Inflammatory macrophage treated with lipopolysaccharide for 1 hour (primary cell): ENCODE measurements at places on chromosomes 11 and 22.

DNA sequence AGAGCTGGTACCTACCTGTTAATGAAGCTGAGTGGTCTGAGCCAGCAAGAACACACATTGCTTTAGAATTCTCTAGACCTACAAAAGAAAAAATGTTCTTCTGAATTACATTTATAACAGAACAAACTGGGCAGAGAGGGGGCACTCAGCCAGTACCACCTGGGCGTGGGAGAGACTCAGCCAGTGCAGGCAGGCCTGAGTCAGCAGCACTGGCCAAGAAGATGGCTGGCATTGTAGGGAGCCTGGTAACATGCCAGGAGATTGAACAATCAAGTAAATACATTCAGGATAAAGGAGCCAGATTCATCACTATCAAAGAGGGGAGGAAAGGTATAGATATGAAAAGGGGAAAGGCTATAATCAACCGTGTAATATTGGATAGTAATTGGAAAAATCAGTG, 19.9 kb downstream of the SERGEF start:
- DNase-seq, result no peak

- no peak for DNase-seq
These were observed 13.9 kb downstream of the PCF11 start for GRCh38 chr11:83170865-83171264.

DNA sequence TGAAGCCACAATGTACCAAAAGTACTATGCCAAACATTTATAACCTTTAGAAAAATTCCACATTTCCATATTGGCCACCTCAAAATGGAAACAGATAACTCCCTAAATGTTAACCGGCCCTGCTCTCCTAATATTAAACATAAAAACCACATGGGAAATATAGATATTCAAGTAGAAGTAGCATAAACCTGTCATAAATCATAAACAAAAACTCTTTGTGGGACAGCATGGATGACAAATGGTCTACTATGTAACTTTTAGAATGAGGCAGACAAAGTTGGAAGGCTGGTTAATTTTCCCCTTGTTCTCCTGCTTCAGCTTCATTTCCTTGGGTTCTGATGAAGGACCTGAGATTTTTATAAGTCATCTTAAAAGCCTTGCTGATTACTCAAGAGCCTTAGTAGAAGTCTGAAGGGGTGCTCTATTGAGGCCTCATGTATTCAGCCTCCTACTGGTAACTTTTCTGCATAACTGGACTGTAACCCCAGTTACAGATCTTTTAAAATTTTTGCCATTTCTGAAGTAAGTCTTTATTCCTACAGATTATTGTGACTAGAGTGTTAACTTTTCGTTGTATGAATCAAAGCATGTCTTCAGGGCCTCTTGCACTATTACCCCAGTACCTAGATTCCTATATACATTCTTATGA, 116.4 kb downstream of the STIM1 start:
- DNase-seq, result no peak

DNA sequence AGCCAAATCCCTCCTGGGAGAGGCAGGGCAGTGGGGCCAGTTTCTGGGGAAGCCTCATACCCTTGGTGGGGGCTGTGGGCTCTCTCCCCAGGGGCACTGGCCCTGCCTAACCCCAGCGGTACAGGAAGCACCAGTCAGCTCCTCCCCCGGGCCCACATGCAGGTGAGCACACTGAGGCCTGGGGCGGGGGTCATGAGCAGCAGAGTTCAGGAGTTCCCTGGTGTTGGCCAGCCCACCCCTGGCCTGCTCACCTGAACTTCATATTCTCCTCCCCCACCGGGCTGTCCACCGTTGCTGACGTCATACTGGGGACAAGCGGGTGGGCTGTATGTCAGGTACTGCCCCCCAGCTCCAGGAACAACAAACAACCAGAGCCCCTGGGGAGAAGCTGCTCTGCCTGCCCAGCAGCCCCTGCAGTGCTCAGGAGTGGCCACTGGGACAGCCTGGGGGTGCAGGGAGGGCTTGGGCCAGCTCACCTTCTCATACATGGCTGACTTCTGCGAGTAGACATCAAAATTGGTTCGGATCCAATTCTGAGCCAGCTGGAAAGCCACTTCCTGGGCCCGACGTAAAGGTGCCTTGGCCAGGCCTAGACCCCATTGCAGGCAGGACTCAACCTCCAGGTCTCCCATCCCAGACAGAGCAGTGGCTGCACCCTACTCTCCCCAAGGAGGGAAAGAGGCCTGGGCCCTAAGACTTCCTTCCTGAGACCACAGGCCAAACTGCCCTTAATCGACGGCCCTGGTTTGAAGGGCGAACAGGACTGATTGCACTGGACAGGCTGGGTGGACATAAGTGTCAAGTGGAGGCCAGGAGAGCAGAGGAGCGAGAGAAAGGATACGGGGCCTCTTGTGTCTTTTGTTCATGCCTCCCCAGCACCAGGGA, 20.8 kb downstream of the TREH start:
- DNase-seq, result no peak

- DNase-seq, result no peak
These were observed 29.3 kb downstream of the KIAA0930 start for GRCh38 chr22:45211435-45211834.

DNA sequence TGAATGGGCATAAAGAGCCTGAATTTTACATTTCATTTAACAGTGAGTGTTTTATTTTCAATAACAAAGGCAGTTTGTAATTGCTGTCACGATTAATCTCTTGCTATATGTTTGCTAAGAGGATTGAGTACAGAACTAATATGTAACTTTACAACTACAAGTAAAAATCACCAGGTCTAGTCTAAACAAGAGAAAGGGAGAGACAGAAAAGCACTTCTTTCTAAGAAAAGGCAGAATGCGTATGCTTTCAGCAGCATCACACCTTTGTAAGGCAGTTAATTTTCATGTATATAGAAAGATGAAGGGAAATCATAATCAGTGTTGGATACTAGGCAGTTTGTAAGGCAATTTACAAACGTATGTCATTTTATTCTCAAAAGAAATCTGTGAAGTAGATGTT, 169.8 kb downstream of the NELL1 start:
- no peak for DNase-seq

DNA sequence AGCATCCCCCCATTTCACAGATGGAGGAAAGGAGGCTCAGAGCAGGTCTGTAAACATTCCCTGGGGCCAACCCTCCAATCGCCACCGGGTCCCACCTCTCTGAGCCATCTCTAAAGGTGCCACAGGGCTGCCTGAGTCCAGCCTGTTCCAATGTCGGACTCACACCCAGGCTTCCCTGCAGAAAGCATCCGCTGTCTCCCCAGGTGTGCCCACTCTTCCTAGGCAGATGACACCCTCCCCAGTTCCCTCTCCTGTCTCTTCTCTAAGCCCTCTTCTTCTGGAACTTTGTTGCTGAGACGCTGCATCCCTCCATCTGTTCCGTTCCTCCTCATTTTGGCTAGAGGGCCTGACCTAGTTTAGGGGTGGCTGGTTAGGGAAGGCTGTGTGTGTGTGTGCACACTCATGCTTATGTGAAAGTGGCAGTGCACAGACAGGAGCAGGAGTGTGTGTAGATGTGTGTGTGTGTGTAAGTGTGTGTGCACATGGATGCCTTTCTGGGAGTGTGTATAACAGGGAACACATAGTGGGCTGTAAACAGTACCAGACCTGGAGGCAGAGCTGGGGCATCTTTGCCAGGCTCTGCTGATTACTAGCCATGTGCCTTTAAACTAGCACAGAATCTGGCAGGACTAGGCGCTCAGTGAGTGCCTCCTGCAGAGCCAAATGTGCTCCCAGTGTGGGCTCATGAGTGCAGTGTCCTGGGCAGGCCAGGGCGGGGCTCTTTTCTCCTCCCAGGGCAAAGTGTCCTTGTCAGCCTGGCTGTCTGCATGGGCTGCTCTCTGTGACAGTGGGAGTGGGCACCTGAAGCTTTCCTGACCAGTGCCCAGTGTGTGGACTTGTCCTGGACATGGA, 77.3 kb upstream of the NECTIN1 start:
- no peak for DNase-seq

DNA sequence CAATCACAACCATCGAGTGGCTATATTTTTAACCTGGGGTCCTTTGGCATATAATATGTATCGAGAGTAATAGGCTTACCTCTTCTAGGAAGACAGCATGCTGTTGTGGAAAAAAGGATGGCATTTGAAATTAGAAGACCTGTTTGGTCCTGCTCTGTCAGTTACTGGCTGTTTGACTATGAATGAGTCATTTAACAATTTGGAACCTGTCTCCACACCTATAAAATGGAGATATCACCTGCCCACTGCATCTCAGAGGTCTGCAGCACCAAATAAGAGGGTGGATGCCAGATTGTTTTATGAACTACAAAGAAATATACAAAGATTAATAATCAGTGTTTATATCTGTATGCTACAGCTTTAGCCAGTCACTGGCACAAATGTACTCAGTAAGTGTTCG, 60.8 kb downstream of the SLC25A17 start:
- no peak for DNase-seq

DNA sequence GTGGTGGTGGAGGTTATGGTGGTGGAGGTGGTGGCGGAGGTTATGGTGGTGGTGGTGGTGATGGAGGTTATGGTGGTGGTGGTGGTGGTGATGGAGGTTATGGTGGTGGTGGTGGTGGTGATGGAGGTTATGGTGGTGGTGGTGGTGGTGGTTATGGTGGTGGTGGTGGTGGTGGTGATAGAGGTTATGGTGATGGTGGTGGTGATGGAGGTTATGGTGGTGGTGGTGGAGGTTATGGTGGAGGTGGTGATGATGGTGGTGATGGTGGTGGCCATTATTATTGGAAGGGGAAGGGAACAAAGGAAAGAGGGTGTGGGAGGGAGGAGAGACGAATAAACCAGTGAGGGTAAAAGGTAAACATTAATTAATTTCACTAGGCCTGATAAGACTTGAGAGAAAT, 53.5 kb upstream of the TCF20 start:
- no peak for DNase-seq

GRCh38 chr11:63462137-63462536, 28.8 kb downstream of the PLAAT5 start:
- peak; percentile 57 for DNase-seq

- no peak for DNase-seq
These were observed 9.6 kb downstream of the KRTAP5-5 start for GRCh38 chr11:1639102-1639620.

DNA sequence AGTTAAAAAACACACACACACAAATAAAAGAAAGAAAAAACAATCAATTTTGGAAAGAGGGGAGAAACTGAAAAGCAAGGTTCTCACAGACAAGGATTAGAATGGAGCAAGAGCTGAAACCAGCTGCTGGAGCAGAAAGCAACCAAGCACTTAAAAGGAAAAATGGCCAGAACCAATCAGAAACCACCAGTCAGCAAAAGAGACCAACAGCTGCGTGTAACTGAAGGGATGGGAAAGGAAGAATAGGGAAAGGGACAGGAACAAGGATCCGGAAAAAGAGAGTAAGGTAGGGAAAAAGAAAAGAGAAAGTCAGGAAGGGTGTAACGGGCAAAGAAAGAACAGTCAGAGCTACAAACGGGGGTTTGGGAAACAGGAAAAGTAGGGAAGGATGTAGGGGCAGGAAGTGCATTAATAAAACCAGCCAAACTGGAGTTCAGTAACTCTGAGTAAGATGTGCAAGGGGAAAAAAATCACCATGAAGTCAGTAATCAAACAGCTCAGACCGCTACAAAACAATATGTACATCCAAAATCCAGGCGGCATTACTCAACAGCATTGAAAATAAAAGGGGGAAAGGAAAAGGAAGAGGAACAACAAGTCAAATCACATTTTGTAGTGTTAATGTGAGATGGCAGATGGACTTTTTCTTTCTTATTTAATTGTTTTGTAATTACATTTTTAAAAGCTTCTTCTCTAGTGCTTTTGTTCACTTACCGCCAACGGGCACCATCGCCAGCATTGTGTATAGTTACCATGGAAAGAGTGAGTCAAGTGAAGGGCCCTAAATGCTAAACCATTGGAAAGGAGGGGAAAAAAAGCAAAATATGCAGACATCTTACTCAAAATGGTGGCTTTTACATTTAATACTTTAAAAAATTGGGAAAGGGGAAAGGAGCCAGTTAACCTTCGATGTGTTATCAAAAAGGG, 49.2 kb downstream of the APOL5 start:
- no peak for DNase-seq
